ENCODE measurements at places on chromosomes 12 and 14.

DNA sequence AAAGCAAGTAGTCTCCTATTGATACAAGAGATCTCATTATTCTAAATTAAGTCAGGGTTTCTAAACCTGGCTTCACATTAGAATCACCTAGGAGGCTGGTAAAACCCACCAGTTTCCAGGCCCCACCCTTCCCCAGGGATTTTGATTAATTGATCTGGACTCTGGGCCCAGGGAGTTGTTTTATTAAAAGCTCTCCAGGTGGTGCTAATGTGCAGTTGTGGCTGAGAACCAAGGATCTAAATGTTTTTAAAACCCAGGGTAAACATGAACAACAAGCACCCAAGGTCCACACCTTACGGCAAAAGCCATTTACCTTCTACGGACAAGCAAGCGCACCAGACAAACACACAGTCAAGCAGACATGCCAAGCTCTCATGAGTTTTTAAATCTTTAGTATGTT, 73.9 kb downstream of the SLC2A13 start:
- DNase-seq = no peak

DNA sequence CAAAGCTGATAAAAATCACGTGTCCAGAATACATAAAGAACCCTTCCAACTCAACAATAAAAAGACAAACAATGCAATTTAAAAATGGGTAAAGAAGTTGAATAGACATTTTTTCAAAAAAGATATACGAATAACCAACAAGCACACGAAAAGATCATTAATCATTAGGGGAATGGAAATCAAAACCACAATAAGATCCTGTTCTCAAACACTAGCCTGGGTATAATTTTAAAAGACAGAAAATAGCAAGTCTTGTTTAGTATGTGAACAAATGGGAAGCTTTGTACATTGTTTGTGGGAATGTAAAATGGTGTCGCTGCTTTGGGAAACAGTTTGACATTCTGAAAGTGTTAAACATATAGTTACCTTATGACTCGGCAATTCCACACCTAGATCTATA, 86.3 kb upstream of the LMNTD1 start:
- no peak for DNase-seq

- DNase-seq = no peak
These were observed 9.3 kb downstream of the ZC3H14 start for GRCh38 chr14:88572117-88572516.

DNA sequence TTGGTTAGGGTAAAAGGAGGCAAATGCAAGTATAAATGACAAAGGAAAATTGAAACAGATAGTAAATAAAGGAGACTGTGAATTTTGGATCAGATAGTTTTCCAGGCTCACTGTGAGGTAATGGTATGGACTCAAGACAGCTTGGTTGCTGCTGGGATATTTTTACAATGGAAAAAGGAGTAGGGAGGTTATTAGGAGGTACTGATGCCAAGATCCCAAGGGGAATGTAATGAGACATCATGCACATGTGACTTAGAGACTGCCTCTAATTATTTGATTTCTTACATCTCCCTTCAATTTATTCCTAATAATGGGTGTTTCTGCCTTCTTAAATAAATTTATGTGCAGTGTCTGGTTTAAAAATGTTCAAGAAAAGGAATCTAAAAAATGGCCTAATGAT, 56.9 kb downstream of the TAOK3 start:
- DNase-seq = no peak

- DNase-seq = no peak
These were observed 43.7 kb upstream of the TMED10 start for GRCh38 chr14:75220156-75220555.
